ENCODE measurements at places on chromosomes 7 and 10. TPM values are rescaled to one million over a fixed set of nuclear protein-coding genes. Genes with fewer than 3 reads are reported as not detected.

SEMA3C gene
- total RNA-seq = 3.1 TPM

PLEKHS1 gene
- not detected for total RNA-seq

ARPC1B gene
- total RNA-seq = 132 TPM

GRCh38 chr10:69360485-69361302 lies 56.0 kb downstream of the TACR2 start:
- no peaks in the 10 kb centered on the region for H3K27me3 ChIP-seq
- no peak for DNase-seq
- peaks cover 13% of the 10 kb centered on the region for H3K36me3 ChIP-seq
- peaks cover 25% of the 10 kb centered on the region for H3K4me1 ChIP-seq
- peak overlapping the region; percentile 50 for H3K27ac ChIP-seq

- no peak overlapping the region for H3K27ac ChIP-seq
- DNase-seq = no peak
- no peaks in the 10 kb centered on the region for H3K4me1 ChIP-seq
- H3K36me3 ChIP-seq = no peaks in the 10 kb centered on the region
Observed at GRCh38 chr7:103668279-103668941, 222.4 kb upstream of the SLC26A5 start.

DNA sequence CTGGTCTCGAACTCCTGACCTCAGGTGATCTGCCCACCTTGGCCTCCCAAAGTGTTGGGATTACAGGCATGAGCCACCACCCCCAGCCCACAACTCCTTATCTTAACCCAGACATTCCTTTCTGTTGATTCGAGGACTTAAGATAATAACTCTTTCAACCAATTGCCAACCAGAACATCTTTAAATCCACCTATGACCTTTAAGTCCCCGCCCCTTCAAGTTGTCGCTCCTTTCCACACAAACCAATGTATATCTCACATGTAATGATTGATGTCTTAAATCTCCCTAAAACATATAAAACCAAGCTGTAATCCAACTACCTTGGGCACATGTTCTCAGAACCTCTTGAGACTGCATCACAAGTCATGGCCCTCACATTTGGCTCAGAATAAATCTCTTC lies 7.8 kb upstream of the ANKRD2 start:
- H3K36me3 ChIP-seq = peaks cover 4% of the 10 kb centered on the region
- H3K4me3 ChIP-seq = no peak overlapping the region
- no peak overlapping the region for H3K27ac ChIP-seq
- DNase-seq = no peak
- no peaks in the 10 kb centered on the region for H3K27me3 ChIP-seq

DNA sequence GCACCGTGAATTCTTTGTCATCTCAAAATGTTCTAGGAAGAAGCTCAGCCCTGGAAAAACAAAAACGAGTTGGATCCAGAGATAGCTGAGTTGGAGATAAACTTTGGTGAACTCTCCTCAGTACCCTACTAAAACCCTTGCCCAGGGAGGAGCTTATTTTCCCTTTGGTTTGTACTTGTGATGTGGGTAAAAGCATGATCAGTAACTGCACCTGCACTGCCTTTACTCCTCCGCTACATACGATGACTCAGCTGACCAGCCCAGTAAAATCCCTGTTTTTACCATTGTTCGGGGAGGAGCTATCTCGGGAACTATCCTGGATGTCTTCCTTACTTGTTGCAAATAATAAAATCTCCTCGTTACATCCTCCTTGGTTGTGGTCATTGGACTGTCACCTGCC lies 359.3 kb downstream of the SH2D4B start:
- no peak overlapping the region for H3K27ac ChIP-seq
- H3K27me3 ChIP-seq = peaks cover 50% of the 10 kb centered on the region
- no peak for DNase-seq
- no peak overlapping the region for H3K4me3 ChIP-seq
- H3K4me1 ChIP-seq = peaks cover 55% of the 10 kb centered on the region

Measured in GM23338 (cell line).